AG08395 (cell line): ENCODE measurements at places on chromosomes 1 and 21.

GRCh38 chr1:24705260-24706073, 39.8 kb upstream of the CLIC4 start:
- DNase-seq: no peak

GRCh38 chr1:150560011-150560438, 10.8 kb downstream of the ADAMTSL4 start:
- peak; percentile 56 for DNase-seq

GRCh38 chr1:25113086-25113485, 119.2 kb downstream of the SYF2 start:
- no peak for DNase-seq

- DNase-seq: no peak
These were observed 143.9 kb upstream of the DNAH14 start for GRCh38 chr1:224785622-224786021.

- peak; percentile 88 for DNase-seq
These were observed 4.0 kb upstream of the LACTBL1 start for GRCh38 chr1:22976461-22977243.

DNA sequence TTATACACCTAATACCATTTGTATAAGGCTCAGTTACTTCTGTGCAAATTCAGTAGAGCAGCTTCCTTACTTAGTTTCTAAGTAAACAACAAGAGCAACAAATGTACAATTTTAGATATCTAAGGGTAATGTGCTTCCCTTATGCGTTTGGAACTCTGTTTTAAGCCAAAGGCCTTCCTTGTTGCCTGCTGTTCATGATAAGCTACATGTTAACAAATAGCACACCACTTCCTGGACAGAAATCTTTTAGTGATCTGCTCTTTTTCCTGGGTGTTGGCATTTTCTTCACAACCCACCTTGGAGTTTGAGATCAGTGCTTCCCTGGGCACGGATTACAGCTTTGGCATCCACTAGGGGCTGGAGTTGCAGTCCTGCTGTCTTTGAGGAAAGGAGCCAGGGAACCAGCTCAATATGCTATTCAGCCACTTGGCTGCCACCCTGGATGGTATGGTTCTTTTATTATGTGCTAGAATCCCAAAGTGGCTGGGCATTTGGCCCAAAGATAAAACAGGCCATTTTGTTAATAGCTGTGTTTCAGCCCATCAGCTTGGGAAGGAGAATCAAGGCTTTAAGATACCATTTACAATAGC, 55.6 kb upstream of the ADAR start:
- no peak for DNase-seq

DNA sequence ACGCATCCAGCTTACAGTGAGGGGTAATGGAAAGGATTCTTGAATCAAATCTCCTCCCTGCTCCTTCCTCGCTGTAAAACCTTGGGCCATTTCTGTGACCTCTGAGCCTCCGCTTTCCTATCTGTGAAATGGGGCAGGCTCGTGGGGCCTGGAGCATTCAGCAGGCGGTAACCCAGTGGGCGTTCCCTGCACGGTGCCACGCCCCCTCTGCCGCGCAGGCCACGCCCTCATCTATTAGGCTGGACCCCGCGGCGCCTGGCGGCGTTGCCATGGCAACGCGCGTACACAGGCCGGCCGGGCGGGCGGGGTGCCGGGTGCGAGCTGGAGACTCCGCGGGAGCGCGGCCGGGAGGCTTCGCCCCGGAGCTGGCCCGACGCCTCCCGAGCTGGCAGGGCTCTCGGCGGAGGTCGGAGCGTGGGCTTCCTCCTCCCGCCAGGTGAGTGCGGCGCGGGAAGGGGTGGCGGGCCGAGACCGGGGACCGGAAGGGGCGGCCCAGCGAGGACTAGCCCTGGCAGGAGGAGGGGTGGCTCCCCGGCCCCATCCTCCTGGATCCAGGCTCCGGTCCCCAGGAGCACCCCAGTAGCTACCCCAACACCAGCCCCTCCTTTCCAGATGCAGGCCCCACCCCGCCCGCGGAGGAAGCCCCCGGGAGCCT, at the start of gene FHAD1:
Gene FHAD1 (plus strand): TSS at position 264 of the 655 bp plus-strand sequence. CDS start 4,562 bp downstream, outside the sequence.
- peak; percentile 60 for DNase-seq

DNA sequence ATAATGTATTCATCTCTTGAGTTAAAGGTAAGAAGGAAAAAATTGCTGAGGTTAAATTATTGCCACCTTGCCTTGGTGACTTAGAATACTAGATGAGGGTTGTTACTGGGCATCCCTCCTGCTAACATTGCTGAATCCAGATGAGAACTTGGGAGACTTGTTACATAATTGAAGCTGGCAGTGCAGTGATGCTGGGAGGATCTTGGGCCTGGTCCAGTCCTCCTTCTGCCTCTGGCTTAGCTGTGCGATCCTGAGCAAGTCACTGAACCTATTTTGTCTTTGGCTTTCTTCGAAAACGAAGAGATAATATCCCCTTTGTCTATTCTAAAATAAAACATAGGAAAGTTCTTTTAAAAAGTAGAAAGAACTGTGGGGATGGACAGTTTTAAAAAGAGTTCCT, 244.9 kb upstream of the NRIP1 start:
- DNase-seq: no peak
